ENCODE measurements at places on chromosomes 4 and X. TPM values are rescaled to one million over a fixed set of nuclear protein-coding genes. Genes with fewer than 3 reads are reported as not detected.

The TDO2 gene
- not detected for total RNA-seq

The PLS3 gene
- 0.51 TPM for total RNA-seq

The PDGFRA gene
- not detected for total RNA-seq

DNA sequence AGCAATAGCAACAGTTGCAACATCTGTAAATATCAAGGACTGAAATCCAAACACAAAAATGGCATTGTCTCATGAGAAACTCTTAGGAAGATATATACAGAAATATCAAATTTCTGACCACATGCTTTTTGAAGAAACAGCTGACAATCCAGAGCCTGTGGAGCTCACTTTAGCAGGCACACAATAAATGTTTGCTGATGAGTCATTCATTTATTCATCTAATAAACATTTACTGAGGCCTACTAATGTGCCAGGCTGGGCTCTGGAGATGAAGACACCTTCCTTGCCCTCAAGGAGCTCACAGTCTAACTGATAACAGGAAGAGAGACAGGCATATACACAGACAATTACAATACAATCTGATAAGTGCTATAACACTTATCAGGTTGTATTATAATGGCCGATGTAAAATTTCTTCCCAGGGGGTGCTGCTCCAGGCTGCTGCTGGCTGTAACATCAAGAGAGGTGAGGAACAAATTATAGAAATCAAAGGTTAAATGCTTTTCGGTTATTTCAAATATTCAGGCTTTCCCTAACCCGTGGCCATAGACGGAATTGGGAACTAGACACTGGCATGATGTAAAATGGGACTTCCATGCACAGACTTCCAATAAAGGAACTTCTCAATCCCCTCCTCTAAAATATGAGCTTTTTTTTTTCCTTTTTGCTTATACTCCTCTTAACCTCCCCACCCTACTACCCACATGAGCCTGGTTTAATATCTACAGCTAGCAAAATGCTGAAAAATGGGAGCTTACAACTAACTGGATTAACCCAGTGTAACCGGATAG is 16.8 kb upstream of the ZCCHC13 start:
- DNase-seq = no peak
- no peak overlapping the region for H3K27ac ChIP-seq
- H3K27me3 ChIP-seq = no peaks in the 10 kb centered on the region
- no peaks in the 10 kb centered on the region for H3K4me1 ChIP-seq
- no peaks in the 10 kb centered on the region for H3K36me3 ChIP-seq

DNA sequence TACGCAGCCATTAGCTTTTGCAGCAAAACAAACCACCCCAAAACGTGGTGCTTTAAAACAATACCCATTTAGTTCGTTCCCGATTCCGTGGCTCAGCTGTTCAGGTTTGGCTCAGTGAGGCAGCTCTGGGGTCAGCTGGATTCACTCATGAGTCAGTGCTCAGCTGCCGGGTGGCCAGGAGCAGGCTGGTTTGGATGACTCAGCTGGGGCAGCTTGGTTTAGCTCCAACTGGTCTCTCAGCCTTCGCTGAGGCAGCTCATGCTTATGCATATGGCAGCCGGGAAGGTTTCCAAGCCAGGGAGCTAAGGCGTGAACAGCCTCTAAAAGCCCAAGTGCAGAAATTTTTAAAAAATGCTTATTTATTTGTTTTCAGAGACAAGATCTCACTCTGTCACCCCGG is 13.3 kb upstream of the CD99 start:
- H3K4me3 ChIP-seq = no peak overlapping the region
- no peaks in the 10 kb centered on the region for H3K4me1 ChIP-seq
- no peak overlapping the region for H3K27ac ChIP-seq
- no peaks in the 10 kb centered on the region for H3K36me3 ChIP-seq
- H3K27me3 ChIP-seq = no peaks in the 10 kb centered on the region

All from CD8-positive, alpha-beta memory T cell (primary cell).